NCI-H2107 (cell line): ENCODE measurements at places on chromosomes 6 and 20.

GRCh38 chr6:44679438-44680201 is 292.1 kb downstream of the CDC5L start:
- DNase-seq: no peak

GRCh38 chr20:20897922-20898321 is 185.5 kb upstream of the RALGAPA2 start:
- no peak for DNase-seq

DNA sequence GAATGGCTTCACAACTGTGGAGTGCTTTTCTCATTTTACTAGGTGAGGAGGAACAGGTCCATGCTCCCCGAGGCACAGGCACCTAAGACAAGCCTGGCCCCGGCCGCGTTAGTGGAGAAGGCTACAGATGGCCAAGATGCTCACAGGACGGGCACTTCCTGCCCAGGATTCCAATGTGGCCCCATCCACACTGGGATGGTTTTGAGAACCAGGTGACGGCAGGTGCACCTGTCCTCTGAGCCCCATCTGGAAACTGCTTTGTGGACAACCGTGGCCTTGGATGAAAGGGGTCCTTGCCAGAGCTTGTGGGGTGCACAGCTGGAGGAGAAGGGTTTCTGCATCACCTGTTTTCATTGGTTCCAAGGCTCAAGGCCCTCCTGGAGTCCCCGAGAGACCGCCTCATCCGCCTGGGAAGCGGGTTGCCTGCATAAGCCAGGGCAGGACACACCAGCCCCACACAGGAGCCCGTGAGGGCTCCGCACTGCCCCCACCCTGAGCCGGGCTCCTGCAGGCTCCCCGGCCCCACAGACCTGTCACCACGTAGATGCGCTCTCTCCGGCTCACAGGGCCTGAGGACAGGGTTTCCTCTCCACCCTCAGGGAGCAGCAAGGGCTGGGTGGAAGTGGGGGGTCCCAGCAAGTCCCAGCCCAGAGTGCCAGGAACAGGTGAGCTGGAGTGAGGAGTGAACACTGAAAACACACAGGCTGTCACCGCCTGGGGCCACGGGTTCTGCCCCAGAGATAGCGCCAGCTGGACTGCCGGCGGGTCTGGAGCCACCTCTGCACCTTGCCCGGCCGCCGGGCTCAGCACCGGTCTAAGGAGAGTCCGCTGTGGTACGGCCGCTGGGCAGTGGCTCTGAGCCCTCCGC is 18.3 kb downstream of the NTSR1 start:
- no peak for DNase-seq

GRCh38 chr20:64156136-64156885 is 7.9 kb upstream of the MYT1 start:
- peak; percentile 79 for DNase-seq

GRCh38 chr6:1212919-1213318 is 99.0 kb upstream of the FOXQ1 start:
- no peak for DNase-seq

- no peak for DNase-seq
Measured at GRCh38 chr20:49103647-49104364, 57.7 kb downstream of the CSE1L start.

GRCh38 chr6:53654745-53655240 is 10.8 kb downstream of the KLHL31 start:
- no peak for DNase-seq

GRCh38 chr20:31237763-31238162 is 19.7 kb upstream of the DEFB115 start:
- DNase-seq: no peak

DNA sequence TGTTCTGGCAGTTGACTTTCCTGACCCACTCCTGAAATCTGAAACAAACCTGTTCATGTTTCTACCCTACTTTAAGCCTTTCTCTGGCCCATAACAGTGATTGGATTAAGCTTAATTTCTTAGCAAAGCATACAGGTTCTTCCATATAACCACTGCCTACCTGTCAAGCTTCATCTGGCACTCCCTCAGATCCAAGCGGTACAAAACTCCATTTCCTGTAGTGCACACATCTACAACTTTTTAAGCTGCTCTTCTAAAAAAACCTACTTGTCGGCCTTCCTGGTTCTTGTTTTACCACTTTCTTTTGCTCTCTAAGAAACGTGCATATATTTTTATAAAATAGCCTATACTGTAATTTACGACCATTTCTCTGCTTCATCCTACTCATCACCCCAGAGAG is 916 bp upstream of the PPP1R11 start:
- DNase-seq: no peak

GRCh38 chr6:148053209-148053608 is 289.4 kb upstream of the SASH1 start:
- no peak for DNase-seq

DNA sequence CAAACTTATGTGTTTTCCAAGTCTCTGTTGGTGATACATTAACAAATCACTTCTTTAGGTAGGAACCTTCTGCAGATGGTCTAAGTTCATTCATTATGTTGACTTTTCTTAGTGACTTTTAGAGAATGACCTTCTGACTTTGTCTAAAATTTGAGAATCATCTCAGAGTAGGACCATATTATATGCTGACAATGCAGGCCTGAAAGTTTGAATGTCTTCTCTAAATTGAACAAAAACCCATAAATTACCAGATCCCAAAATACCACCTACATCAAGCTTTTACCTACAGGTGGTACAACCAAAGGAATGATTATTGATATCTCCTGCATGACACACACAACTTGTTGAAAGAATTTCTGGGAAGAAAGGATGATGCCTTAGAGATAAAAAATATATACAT is 191.5 kb downstream of the SOD2 start:
- no peak for DNase-seq

- no peak for DNase-seq
Measured at GRCh38 chr20:48486065-48486464, 341.7 kb downstream of the PREX1 start.

- DNase-seq: no peak
Measured at GRCh38 chr20:56860413-56860812, 231.3 kb downstream of the TFAP2C start.

DNA sequence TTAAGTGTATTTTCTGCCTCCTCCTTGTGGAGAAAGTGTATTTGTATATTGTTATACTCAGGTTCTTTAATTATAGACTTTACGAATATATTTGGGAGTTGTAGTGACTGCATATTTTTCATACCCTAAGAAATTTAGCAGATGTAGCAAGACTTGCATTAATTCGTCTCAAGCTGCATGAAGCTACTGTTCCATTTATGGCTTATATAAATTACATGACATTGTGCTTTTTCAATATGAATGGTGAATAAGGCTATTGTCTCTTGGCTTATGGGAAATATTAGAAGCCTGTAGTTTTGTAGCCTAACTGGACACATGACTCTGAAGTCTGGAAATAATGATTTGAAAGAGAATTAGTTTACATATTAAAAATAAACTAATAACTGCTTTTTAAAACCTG is 2.4 kb downstream of the ADGRG6 start:
- no peak for DNase-seq

DNA sequence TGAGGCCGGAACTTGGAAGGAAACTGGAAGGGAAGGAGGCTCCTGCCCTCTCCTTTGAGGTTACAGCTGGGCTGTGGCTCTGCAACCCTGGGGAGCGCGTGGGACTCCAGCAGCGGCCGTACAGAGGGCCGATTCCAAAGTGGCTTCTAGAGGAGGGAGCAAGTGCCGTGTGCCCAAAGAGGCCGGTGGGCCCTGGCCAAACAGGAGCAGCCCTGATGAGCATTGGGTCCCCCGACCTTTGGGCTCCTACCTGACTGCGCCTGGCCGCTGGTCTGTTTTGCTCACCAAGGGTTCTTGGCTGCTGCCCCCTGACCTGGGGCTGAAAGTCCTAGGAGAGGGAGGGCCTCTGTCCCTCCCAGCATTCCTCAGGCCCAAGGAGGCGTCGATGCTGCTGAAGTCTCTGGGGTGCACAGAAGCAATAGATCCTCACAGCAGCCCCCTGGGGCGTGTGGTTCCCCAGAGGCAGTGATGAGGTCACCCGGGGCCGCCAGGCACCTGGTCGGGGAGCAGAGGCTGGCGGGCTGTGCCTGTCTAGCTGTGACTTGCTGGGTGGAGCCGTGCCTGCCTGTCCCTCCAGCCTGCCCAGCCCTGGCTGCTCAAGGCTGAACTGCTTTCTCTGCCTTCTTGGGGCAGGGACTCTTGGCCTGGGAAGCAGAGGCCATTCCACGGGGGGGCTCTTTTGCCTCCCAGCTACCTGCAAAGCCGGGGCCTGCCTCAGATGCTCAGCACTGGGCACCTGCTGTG is 9.8 kb downstream of the RBM38 start:
- DNase-seq: peak; percentile 67

- DNase-seq: no peak
Measured at GRCh38 chr6:16136091-16136490, 7.2 kb downstream of the MYLIP start.

DNA sequence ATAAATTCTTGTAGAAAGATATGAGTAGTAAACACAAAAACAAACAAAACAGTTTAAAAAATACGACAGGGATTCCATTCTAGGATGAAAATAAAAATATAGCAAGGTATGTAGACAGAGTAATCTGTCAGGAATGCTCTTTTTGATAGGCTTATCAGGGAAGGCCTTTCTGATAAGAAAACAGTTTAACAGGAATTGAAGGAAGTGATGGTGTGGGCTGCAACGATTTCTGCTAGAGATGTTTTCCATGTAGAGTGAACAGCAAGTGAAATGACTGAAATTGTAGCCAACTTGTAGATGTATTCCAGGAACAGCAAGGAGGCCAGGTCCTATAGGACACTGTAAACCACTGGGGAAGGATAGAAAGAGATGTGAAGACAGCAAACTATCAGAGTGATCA is 689.7 kb upstream of the GJE1 start:
- no peak for DNase-seq

- no peak for DNase-seq
Measured at GRCh38 chr6:79313254-79313653, 78.8 kb upstream of the HMGN3 start.

GRCh38 chr6:111794727-111795452 is 78.4 kb downstream of the FYN start:
- DNase-seq: no peak

DNA sequence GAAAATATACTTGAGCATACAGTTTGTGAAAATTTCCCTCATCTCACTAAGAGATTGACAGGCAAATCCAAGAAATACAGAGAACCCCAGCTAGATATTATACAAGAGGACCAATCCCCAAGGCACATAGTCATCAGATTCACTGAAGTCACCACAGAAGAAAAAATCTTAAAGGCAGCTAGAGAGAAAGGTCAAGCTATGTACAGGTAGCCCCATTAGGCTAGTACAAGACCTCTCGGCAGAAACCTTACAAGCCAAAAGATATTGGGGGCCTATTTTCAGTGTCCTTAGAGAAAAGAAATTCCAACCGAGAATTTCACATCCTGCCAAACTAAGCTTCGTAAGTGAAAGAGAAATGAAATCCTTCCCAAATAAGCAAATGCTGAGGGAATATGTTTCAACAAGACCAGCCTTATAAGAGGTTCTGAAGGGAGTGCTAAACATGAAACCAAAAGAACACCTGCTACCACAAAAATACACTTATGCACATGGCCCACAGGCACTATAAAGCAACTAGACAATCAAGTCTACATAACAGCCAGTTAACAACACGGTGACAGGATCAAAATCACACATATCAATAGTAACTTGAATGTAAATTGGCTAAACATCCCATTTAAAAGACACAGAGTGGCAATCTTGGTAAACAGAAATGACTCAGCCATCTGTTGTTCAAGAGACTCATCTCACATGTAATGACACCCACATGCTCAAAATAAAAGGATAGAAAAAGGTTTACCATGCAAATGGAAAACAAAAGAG is 96.3 kb downstream of the FHL5 start:
- DNase-seq: peak; percentile 50

- DNase-seq: no peak
Measured at GRCh38 chr6:7959453-7959852, 48.9 kb upstream of the TXNDC5 start.

DNA sequence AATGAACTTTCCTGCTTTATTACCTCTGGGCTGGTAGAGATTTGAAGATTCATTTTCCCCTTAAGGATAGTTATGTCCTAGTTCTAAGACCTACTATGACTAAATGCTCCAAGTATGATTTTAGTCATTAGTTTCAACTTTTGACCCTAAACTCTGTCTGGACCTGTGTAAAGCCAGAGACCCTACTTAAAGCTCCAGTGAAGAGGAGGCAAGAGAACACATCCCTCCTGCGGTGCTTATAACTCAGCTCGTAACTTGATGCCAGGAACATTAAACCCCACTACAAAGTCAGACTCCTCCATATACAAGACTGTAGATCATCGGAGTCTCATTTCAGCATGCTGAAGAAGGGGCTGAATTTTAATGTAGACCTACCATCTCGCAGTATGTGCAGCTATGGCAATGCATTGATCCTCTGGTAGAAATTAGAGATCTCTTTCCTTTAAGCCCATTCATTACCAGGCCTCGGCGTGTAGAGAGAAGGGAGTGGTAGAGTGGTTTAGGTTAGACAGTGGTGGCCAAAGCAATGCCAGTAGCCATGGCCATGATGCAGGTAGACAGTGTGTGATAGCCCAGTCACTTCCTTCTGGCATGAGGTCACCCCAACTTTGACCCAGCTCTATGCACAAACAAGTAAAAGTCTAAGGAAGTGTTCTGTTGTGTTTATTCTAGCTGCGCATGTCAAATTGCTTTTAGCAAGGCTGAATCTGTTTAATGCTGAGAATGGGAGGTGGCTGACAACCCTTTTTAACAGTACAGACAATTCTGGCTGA is 34.8 kb upstream of the MYB start:
- peak; percentile 21 for DNase-seq

DNA sequence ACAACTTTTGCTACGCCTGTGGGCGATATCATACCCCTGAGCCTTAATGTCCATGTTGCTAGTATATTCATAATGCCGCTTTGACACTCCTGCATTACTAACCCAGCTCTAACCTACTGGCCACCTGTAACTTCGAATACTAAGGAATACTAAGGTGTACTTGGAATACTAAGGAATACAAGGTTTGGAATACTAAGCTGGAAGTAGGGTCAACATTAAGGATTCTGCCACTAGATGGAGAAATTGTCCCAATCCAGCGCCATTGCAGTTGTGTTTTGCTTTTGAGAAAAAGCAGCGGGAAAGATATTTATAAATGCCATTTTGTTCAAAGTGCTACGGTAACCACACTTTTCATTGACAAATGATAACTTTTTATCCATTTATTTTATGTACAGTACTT is 10.7 kb downstream of the TBXT start:
- DNase-seq: no peak
